ENCODE measurements at places on chromosomes 5 and 9. TPM values are rescaled to one million over a fixed set of nuclear protein-coding genes. Genes with fewer than 3 reads are reported as not detected.

DNA sequence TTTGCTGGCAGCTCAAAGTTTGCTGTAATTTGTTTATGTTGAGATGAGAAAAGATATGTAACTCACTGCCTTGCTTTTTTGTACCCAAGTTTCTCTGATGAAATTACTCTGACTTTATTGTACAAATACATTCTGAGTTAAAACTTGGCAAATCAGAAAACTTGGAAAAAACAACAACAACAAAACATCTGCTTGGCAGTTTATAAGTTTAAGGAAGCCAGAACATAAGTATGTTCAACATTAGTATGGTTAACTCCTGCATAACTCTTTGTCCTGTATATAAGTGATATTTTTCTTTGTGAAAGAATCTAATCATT lies 233.1 kb downstream of the MAST4 start:
- DNase-seq = no peak

GRCh38 chr5:38117784-38118479 lies 140.4 kb upstream of the EGFLAM start:
- no peak for DNase-seq

- peak; percentile 70 for DNase-seq
Observed at GRCh38 chr9:88777498-88778312, 213.6 kb upstream of the S1PR3 start.

- no peak for DNase-seq
Observed at GRCh38 chr5:79771387-79771786, 81.8 kb downstream of the CMYA5 start.

DNA sequence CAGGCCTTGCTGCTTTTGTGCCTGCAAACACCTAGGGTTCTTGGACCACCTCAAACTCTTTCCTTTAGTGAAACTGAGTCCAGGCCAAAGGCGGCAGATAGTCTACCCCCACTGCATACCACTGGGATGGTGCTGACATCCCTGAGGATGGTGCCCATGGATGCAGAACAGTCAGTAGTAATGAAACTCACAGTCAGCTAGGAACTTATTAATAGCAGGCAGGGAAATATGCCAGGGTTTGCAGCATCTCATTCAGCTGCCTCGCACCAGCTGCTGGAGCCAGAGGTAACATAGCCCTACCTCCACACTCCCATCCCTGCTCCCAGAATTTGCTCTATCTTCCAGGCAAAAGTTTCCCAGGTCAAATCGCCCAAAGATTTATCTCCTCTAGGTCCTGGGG lies 189.1 kb downstream of the SREK1 start:
- DNase-seq = no peak

DNA sequence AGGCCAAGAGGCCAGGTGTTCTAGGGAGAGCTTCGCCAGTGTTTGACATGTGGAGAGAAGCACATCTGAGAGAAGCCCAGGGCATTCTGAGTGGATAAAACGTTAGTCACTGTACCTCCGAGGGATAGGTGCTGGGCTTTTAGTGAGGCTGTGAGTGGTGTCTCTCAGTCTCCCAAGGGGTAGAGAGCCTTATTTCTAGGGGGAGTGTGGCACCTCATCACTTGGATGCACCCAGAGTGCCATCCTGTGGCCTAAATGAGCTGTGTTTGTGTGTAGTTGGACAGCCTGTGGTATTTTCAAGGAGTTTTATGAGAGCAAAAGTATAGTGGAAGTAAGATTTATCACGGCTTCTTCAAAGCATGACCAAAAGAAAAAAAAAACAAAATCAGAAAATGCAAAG lies 1046.9 kb upstream of the WWC1 start:
- peak; percentile 80 for DNase-seq

DNA sequence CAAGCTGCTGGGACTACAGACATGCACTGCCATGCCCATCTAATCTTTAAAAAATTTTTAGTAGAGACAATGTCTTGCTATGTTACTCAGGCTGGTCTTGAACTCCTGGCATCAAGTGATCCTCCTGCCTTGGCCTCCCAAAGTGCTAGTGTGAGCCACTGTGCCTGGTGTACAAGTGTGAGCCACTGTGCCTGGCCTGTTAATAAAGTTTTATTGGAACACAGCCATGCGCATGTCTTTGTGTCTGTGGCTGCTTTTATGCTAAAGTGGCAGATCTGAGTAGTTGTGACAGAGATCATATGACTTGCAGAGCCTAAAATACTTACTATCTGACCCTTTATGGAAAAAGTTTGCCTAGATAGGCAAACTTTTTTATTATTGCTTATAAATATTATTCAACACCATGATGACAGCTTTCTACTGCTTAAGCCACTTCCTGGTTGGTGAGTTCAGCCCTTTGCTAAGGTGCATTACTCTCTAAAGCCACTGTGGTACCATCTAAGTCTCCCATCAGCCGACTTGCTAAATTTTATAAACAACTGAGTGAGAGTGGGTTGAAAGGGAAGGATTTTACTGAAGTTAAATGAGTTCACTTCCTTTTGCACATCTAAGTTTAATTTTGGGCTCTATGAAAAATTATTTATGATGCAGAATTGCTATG lies 133.5 kb downstream of the RASGRF2 start:
- no peak for DNase-seq

GRCh38 chr5:13987843-13988464 lies 43.5 kb upstream of the DNAH5 start:
- peak; percentile 67 for DNase-seq

- DNase-seq = no peak
Observed at GRCh38 chr5:124842725-124843595, 96.5 kb upstream of the ZNF608 start.

GRCh38 chr5:38483805-38484398 lies 72.5 kb downstream of the LIFR start:
- DNase-seq = no peak

- DNase-seq = no peak
Observed at GRCh38 chr5:77366717-77367500, 125.2 kb downstream of the WDR41 start.

Gene CCNI2
- total RNA-seq = not detected

Gene GRXCR2
- not detected for total RNA-seq

Gene MAST4
- total RNA-seq = 0.99 TPM

Gene PPP1R2B
- 0.06 TPM for total RNA-seq

Gene SLC36A2
- not detected for total RNA-seq

Gene PCDHGA5
- 0.71 TPM for total RNA-seq
